ENCODE measurements at places on chromosomes 7 and 10.

DNA sequence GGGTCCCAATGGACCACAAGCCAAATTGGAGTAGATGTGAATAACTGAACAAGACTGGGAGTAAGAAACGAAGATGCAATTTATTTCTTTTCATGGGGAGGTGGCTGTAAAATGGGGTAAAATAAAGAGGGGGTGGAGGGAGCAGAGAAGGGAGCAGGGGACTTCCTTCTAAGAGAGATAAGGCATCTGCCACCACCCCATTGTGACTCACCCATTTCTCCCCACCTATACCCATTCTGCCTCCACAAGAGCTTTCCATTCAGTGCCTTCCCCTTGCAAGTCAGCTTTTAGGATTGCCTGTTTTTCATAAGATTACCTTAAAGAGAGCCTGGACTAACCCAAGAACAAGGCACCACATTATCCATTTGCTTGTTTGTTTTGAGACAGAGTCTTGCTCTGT lies 87.1 kb upstream of the PAX2 start:
- DNase-seq, result no peak

DNA sequence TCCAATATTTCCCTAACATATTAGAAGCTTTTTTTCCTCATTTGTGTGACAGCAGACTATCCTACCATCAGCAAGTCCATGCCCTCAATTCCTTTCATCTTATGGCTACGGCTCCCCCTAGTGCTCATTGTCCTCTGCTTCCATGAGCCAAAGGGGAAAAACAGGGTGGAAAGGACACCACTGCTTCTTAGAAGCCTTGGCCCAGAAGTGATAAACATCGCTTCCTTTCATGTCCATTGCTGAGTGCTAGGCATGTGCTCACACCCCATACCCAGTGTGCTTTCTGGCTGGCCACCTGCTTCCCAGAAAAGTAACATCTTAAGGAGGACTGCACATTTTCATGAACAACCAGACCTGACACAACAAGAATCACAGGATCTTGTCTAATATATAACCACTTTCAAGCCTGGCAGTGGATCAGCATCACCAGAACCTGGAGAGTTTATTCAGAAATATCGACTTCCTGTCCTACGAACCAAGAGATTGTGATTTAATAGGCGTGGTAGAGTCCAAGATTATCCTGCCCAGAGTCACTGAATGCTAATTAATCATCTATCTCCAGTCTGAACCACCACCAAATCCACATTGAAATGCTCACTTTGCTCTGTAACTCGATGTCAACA lies 650.5 kb upstream of the SORCS1 start:
- DNase-seq, result no peak

GRCh38 chr7:66331883-66332282 lies 126.7 kb downstream of the TPST1 start:
- no peak for DNase-seq

DNA sequence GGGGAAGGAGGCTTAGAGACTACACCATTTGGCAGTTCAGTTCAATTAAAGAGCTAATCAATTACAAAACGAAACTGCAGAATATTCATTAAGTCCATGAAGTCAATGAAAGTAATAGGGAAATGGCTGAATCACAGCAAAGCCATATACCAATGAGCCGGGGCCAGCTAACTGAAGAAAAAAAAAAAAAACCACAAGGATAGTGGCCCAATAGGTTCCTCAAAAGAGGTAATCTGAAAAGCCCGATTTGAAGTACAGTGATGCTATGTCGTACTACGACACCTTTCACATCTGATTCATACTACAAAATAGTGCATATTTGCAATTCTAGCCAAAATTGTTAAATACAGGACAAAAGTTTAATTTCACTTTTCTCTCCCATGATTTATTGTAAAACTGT lies 2.5 kb downstream of the ARHGAP12 start:
- no peak for DNase-seq

- peak; percentile 41 for DNase-seq
Measured at GRCh38 chr10:62817766-62818425, 1.7 kb upstream of the EGR2 start.

- no peak for DNase-seq
Measured at GRCh38 chr10:107163076-107163855, 1.2 kb downstream of the SORCS1 start.

GRCh38 chr7:13860734-13861133 lies 128.7 kb downstream of the ETV1 start:
- DNase-seq, result no peak

GRCh38 chr10:71975087-71975870 lies 11.1 kb downstream of the CHST3 start:
- no peak for DNase-seq

GRCh38 chr7:10662491-10662890 lies 311.2 kb upstream of the PHF14 start:
- no peak for DNase-seq

GRCh38 chr10:113359655-113360054 lies 193.2 kb upstream of the HABP2 start:
- DNase-seq, result no peak

- DNase-seq, result no peak
Measured at GRCh38 chr10:71448146-71448545, 51.4 kb downstream of the CDH23 start.

- DNase-seq, result no peak
Measured at GRCh38 chr7:54725255-54725654, 33.8 kb downstream of the SEC61G start.

DNA sequence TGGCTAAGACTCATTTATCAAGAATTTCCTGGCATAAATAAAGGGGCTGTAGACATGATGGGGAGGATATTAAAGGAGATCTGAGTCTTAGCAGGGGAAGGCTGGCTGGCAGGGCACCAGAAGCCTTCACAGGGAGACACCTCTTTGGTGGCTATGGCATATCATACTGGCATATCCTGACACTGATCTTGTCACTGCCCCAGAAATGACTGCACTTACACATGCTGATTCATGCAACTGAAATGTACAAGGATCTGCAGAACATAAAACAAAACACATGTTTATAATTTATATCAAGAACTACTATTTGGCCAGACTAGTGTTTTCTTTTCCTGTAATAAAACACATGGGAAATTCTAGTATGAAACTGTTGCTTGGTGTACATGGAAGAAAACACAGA lies 5.5 kb upstream of the LIPN start:
- no peak for DNase-seq

GRCh38 chr10:109159351-109159750 lies 764.0 kb downstream of the XPNPEP1 start:
- DNase-seq, result no peak

GRCh38 chr10:96846395-96846794 lies 14.3 kb downstream of the LCOR start:
- no peak for DNase-seq

DNA sequence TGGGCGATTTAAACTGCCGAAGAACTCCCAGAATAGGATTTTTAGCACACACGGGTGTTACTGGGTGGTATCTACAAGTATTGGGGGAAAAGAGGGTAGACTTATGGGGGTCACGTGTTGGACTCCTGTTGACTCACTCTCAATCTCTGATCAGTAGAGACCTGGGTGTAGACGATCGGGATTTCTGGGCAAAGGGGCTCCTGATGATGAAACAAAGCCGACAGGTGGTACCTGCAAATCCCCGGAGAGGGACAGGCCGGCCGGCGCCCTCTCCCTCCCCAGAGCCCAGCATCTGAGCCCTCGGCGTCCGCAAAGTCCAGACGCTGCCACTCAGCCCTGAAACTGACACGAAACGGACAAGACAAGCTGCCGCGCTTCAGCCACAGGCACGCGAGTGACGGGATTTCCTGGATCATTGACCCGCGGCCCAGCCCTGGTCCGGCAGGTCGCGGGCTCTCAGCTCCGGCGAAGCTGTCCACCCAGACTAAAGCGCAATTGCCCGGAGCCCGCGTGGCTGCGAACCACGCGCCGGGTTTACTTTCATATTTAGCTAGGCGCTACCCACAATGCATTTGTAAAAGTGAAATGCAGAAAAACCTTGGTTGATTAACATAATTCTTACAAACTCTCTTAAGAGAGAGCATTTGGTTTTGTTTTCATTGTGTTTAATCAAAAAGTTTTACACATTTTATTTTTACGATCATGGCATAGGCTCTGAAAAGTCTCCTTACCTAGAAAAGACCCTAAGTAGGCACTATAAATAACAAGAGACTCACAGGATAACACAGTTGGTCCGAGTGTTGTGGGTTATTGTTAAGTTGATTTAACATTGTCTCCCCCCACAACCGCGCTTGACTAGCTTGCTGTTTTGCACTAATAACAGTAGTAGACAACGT lies 56.9 kb upstream of the EZH2 start:
- DNase-seq, result peak; percentile 47

DNA sequence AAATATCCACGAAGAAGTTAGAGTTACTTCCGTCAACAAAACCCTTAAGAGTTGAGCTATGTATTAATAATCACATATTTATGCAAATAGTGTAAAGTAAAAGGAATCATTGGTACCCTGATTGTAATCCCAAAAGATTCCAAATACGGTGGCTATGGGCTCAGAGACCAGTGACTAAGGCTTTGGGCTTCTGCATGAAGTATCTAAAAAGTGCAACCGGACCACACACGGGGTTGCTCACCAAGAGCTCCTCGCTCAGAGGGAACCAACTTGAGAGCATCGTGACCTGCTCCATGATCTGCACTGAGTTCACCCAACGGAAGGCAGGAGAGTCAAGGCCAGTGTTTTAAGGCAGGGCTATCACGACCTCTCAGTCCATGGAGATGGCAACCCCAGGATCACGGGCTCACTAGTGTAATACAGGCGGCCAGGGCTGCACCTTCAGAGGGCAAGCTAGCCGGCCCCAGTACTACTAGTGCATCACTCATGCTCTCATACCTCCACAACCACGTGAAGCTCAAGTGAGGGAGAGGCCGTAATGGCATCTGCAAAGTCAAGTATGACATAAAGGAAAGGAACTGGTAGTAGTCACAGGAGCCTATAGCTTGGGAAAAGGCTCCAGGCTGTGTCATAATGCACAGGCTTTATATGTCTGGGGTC lies 77.1 kb upstream of the CAMK2B start:
- no peak for DNase-seq

GRCh38 chr10:89516149-89516832 lies 19.1 kb downstream of the SLC16A12 start:
- no peak for DNase-seq

- DNase-seq, result no peak
Measured at GRCh38 chr7:155578016-155578415, 31.7 kb upstream of the CNPY1 start.

GRCh38 chr7:95758187-95758586 lies 14.2 kb upstream of the DYNC1I1 start:
- DNase-seq, result no peak

- DNase-seq, result no peak
Measured at GRCh38 chr7:64885520-64886240, 17.4 kb upstream of the ZNF273 start.

- DNase-seq, result no peak
Measured at GRCh38 chr10:84412482-84412881, 84.1 kb downstream of the CCSER2 start.

DNA sequence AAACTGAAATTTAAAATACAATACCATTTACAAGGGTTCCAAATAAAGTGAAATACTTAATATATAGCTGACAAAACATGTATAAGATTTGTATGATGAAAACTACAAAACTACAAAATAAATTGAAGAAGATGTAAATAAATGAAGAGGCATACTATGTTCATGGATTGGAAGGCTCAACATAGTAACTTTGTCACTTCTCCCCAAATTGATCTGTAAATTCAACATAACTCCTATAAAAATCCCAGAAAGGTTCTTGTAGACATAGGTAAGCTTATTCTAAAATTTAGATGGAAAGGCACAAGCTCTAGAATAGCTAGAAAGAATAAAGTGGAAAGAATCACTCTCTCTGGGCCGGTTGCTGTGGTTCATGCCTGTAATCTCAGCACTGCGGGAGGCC lies 24.2 kb upstream of the NFKB2 start:
- no peak for DNase-seq

DNA sequence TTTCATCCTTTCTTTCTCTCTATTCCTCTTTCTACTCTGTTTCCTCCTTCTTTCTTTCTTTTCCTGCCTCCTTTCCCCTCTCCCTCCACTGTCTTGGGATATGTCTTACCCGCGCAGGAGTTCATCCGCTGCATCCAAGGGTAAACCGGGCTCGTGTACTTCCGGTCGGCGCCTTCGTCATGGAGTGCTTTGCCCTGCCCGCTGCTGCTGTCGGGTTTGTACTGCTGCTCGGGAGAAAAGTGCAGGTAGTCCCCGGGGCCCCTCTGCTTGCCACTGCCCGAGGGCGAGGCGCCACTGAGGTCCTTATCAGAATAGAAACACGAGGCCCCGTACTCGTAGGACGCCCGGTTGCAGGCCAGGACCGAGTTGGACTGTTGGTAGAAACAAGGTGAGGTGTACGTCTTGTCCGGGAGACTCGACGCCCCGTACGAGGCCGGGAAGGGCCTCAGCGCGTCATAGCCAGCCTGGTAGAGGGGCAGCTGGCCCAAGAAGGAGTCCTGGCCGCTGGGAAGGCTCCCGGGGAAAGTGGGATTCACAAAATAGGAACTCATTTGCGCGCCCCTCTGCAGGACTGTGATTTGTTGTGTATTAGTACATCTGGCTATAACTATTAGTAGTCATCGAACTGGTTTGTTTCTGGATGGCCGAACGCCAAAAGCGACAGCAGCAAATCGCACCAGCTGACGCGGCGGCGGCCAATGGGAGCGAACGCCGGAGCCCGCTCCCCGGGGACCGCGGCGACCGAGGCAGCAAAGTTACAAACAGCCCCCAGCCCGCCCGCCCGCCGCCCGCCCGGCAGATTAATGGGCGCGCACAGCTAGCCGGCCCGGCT lies at the start of gene HOXA6:
HOXA6 (minus strand) TSS at position 576 of the 832 bp plus-strand sequence; CDS start at position 551, 25 bp downstream.
- DNase-seq, result no peak

DNA sequence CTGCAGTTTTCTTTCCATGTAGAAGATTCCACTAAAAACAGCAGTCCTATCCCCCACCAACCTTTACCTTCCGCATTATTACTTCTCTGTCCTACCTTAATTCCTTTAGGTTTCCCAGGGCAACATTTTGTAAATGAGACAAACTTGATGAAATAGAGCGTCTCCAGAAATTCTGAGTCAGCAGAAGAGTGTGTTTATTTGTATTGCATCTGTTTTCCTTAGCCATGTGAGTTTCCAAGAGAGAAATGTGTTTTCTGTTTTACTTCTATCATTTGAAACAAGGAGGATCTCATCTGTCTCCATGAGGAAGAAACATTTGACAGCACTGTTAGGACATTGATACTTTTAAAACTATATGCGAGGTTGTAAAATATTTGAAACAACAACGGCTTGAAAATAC lies 244.2 kb upstream of the PLXDC2 start:
- no peak for DNase-seq

GRCh38 chr7:148570510-148570909 lies 20.1 kb upstream of the C7orf33 start:
- DNase-seq, result no peak

DNA sequence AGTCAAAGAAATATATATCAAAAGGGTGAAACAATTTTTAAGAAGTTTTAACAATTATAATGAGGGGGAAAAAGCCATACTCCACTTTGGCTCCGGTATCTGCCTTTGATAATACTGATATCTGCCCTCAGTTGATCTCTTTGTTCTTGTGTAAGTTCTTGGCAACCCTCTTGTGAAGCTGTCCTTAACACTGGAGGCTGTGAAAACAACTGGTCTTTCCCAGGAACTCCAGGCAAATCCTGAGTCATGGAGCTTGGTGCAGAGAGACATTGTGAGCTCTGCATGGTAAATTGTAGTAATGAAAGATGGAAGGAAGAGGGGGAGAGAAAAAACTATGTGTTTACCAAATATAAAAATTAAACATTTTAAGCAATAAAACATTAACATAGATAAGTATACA lies 11.9 kb upstream of the ERVW-1 start:
- DNase-seq, result no peak

- DNase-seq, result no peak
Measured at GRCh38 chr10:100623521-100624230, 87.9 kb downstream of the HIF1AN start.

Measured in stimulated activated CD4-positive, alpha-beta T cell treated with anti-CD3 and anti-CD28 coated beads, TNF-alpha, amount 100 ng/mL, for 4 hours (primary cell).